ENCODE measurements at places on chromosomes 2 and 18.

- peak; percentile 99 for DNase-seq
Observed at GRCh38 chr2:46179037-46179621, 118.1 kb upstream of the EPAS1 start.

DNA sequence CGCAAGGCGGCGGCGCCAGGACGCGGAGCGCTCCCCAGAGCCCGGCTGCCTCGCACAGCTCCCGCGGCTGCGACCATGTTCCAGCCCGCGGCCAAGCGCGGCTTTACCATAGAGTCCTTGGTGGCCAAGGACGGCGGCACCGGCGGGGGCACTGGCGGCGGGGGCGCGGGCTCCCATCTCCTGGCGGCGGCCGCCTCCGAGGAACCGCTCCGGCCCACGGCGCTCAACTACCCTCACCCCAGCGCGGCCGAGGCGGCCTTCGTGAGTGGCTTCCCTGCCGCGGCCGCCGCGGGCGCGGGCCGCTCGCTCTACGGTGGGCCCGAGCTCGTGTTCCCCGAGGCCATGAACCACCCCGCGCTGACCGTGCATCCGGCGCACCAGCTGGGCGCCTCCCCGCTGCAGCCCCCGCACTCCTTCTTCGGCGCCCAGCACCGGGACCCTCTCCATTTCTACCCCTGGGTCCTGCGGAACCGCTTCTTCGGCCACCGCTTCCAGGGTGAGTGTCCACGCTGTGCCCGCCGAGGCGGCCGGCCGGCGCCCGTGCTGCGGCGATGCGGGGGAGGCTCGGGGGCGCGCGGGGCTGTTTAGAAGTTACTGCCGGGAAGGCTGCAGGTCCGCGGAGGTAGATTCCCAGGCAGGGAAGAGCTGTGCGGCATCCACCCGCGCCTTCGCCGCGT is 696 bp downstream of the EMX1 start:
- no peak for DNase-seq

DNA sequence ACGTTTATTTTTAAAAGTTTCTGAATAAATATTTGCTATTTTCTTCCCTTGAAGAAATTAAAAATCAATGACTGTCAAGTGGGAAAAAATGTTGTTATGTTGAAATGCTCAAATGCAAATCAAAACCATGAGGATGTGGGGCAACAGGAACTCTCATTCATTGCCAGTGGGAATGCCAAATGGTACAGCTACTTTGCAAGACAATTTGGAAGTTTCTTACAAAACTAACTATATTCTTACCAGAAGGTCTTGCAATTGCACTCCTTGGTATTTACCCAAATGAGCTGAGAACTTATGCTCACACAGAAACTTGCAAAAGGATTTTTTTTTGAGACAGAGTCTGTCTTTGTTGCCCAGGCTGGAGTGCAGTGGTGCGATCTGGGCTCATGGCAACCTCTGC is 7.4 kb upstream of the ACTG2 start:
- no peak for DNase-seq

- peak; percentile 27 for DNase-seq
Observed at GRCh38 chr2:241372361-241372992, 16.4 kb downstream of the FARP2 start.

DNA sequence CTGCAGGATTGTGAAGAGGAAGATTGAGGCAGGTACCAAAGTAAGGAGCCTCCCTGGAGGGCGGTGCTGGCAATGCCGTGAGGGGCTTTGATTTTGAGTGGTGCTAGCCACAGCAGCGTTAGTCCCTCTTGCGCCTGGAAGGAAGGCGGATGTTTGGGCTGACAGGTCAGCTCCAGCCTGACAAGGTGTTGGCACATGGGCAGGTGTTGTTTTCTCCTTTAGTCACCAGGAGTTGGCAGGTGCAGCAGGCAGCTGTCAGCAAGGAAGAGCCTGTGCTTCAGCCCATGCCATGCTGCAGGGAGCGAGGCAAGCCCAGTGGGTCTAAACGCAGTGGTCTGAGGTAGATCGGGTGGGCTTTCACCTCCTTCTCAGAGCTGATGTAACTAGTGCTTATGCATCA is 8.5 kb downstream of the SEC11C start:
- no peak for DNase-seq

DNA sequence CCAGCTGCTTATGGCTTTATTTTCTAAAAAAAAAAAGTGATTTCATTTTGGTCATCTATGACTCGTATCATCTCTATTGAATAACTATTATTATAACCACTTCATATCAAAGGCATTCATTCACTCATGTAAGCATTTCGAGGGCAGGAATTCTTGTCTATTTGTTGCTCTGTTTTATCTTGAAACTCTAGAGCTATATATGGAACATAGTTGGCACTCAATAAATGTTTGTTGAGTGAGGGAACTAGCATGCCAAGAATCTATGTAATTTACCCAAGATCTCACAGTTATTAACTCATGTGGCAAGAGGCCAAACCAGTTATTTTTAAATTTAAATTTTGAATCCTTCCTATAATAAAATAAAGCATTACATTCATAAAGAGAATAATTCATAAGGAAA is 470.1 kb downstream of the TMX3 start:
- DNase-seq, result peak; percentile 32

DNA sequence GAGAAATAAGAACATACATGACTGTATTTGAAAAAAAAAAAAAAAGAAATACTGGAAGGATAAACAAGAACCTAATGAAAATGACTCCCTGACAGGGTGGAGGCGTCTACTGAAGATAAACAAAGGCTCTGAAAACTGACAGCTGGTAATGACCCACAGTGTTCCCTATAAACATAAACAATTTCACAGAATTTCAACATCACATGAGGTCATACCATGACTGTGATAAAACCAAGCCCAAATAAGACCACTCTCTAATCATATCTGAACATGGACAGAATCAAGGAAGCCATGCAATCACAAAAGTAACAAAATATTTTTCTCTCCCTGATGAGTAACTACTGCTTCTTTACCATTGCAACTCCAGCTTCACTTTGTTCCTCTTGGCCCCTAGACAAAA is 159.3 kb downstream of the FAM124B start:
- DNase-seq, result peak; percentile 68

DNA sequence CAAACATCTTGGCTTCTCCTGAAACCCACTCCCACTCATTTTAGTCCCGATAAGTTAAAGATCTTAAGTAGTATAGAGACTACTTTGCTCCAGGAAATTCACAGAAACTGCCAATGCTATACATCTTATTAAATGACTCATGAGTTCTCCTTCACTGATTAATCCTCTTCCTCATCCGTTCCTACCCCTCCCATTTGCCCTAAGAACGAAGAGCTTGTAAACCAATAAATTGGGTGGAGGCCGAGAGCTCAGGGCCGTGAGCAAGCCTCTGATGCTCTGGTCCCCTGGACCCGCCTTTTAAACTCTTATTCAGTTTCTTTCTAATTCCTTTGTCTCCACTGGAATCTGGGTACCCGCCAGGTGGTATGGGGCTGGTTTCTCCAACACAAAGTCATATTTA is 68.6 kb downstream of the METTL8 start:
- peak; percentile 62 for DNase-seq

- DNase-seq, result peak; percentile 2
Observed at GRCh38 chr2:121135168-121135853, 149.7 kb downstream of the TFCP2L1 start.

- DNase-seq, result no peak
Observed at GRCh38 chr2:48725696-48726494, 29.6 kb downstream of the LHCGR start.

DNA sequence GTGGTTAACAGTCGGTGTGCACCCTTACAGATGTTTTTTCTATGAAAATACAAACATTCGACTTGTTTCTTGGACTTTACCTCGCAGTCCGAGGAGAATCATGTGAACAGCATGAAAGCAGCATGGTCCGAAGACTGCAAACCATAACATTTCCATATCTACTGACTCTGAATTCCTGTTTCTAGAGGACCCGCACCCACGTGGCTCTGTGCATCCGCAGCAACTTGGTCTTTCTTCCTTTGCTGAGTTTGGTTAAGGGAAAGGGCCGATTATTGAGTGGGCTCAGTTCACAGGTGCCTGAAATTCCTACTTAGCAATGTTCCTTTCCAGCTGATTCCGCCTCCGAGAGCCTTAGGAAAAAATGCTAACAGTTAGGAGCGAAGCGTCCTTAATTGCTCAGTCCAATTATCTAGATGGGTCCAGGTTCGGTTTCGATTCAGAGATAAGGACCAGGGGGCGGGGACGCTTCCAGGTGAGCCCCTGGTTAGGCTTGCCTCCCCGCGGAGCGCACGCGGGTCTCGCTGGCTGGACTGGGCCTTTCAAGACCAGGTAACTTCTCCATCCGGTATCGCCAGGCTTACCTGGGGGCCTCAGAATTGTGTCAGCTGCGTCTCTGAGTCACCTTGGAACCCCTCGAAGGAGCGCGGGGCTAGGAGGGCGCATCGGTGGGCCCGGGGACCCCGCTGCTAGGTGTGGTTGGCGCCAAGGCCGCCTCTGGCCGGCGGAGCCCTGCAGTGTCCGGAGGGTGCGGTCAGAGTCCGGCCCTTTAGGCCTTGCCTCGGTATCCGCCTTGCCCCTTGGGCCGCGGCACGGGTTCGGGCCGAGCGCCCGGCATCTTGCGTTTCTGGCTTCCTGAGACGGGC is 1.1 kb upstream of the B3GNT2 start:
- DNase-seq, result no peak

- DNase-seq, result no peak
Observed at GRCh38 chr2:140747090-140747489, 1383.7 kb downstream of the LRP1B start.

- DNase-seq, result no peak
Observed at GRCh38 chr18:62457877-62458276, 64.9 kb upstream of the ZCCHC2 start.

DNA sequence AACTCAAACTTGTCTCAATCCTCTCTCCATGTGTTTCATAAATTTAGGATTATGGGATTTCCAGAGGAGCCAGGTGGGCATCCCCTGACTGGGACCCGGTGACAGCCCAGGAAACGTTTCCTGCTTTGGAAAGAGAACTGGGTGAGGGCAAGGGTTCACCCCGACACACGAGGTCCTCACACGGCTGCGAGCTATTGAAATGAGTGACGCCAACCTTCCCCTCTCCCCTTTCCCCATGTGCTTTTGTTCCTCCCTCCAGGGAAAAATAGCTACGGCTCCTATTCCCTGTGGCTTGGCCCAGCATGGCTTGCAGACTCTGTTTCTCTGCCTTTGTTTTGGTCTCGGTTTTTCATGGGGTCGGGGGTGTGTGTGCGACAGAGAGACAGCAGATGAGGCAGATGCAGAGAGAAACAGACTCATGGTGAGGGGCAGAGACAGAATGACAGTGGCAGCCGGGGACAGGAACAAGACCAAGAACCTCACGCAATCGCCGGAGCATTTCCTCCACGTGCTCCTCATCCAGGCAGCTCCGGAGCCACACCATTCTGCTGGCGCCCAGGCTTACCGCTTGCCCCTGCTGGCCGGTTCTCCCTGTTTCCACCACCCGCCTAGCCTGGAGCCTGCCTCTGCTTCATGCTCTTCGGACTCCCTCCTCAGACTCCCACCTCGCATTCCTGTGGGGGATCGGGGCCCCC is 238.5 kb downstream of the DYSF start:
- DNase-seq, result no peak

- no peak for DNase-seq
Observed at GRCh38 chr2:55883829-55884228, 39.8 kb downstream of the EFEMP1 start.

Measured in fibroblast of mammary gland (primary cell).